ENCODE measurements at places on chromosomes 7 and 10.

- no peak for DNase-seq
These were observed 10.0 kb downstream of the MGMT start for GRCh38 chr10:129477051-129477450.

GRCh38 chr7:139252451-139252850 lies 21.4 kb downstream of the UBN2 start:
- DNase-seq: no peak

DNA sequence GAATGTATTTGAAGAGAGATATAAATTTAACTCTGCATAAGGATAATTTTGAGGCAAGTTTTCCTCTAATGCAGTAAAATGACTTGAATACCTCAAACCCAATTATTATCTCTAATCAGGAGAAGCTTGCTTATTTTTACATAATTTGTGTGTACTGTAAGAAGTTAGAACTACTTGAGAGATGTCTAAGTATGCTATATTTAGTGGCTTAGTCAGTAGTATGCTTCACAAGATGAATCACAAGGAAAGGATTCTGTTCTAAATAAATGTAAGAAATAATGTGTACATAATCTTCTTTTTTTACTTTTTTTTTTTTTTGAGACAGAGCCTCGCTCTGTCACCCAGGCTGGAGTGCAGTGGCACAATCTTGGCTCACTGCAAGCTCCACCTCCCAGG lies 13.7 kb downstream of the PHTF2 start:
- peak; percentile 12 for DNase-seq

DNA sequence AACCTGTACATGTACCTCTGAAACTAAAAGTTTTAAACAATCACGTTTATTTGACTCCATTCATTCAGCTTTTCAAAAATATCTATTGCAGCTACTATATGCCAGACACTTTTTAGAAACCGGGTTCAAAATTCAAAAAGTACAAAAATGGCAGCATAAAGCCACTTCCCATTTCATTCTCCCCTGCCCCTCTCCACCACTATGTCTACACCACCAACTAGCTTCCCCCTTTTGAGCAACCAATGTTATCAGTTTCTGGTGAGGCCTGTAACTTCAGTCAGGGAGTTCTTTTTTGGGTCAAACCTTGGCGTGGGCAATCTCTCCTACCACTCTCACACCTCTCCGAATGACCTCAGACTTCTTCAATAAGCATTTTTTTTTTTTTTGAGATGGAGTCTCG lies 11.5 kb upstream of the HHEX start:
- no peak for DNase-seq

DNA sequence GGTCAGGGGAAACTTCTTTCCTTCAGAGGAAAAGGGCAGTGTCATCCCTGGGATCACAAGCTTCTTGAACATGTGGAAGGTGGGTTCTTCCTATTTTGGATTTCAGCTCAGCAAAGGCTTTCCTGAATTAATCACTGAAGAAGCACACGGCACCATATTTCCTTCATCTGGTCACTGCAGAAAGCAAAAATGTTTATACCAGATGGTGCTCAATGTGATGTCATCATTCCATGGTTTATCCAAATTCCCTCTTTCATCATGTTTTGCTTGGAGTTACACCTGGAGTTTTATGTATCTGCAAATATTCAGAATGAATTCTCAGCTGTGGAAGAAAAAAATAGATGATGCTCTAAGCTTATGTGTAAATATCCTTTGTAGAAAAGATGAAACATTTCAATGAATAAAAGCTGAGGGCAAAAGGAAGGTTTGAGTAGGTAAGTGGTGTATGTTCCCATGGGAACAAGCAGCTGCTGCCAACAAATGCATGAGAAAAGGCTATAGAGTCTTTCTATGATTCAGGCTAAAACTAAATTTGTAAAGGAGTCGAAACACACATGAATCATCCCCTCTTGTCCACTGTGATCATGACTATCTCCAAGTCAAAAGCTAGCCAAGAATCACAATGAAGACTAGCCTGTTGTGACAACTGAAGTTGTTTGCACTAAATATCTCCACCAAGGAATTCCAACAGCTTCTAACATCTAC lies 26.9 kb upstream of the BPGM start:
- DNase-seq: peak; percentile 59

- DNase-seq: no peak
These were observed 112.0 kb upstream of the FGFR2 start for GRCh38 chr10:121710207-121710606.

- DNase-seq: no peak
These were observed 12.2 kb upstream of the KCP start for GRCh38 chr7:128922496-128923410.

GRCh38 chr10:119801998-119802538 lies 70.6 kb downstream of the MCMBP start:
- DNase-seq: no peak
